ENCODE measurements at places on chromosomes 6 and 20.

DNA sequence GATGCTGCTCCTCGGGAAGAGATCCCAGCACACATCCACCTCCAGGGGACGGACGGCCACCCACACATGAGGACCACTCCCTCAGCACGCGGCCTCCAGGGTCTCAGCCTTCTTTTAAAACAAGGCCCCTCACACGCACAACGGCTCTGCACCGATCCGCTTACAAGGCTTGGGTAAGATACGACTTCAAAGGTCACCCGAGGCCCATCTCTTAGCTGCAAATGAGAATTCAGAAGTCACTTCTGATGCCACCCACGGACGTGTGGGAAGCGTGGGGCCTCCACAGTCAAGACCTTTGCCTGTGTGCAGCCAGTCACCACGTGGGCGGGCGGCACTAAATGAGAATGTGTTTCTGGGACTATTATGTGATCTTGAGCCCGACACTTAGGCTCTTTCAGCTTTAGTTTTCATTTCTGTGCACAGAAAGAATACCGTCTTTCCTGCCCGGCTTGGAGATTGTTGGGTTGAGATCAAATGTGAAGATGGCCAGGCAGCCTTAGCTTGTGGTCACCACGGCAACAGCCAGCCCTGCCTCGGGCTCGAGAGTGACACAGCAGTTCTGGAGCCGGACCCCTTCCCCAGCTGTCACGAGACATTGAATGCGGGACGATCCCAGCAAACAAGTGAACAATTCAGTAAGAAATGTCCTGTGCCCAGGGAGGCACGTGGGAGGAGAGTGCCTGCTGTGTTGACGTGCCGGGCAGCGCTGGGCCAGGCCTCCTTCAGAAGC, 91.6 kb downstream of the RAMACL start:
- DNase-seq: no peak

GRCh38 chr20:32553618-32554017, 31.5 kb downstream of the NOL4L start:
- no peak for DNase-seq

DNA sequence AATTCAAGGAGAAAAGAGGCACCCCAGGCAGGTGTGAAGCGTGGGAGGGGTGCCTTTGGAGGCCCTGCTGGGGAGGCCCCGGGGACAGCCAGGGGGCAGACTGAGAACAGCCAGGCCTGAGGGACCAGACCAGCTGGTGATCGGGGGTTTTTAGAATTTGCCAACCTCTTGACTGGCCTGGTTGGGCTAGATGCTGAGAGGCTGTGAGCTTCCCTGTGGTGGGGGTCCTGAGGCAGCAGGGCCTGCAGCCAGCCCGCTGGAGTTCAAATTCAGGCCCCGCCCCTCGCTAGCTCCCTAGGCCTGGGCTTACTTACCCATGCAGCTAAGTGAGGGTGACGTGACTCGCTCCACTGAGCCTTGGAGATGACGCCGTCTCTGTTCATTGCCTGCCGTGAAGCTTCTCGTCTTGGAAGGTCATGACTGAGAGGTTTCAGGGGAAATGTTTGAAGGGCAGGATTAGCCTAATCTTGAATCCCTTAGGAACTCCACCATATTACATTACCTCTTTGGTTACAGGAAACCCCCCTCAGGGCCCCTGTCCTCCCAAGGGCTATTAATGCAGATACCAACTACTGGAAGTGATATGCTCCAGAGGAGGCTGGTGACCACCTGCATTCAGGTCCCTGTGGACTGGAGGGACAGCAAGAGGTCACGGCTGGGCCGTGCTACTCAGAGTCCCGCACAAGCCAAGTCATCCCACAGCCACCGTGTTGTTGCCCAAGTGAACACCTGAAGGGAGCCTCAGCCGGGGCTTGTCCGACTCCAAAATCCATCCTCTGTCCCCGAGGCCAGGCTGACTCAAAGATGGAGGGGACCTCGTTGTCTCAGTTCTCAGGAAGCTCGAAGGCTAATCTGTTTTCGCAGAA, 73.9 kb upstream of the DUSP22 start:
- DNase-seq: no peak

DNA sequence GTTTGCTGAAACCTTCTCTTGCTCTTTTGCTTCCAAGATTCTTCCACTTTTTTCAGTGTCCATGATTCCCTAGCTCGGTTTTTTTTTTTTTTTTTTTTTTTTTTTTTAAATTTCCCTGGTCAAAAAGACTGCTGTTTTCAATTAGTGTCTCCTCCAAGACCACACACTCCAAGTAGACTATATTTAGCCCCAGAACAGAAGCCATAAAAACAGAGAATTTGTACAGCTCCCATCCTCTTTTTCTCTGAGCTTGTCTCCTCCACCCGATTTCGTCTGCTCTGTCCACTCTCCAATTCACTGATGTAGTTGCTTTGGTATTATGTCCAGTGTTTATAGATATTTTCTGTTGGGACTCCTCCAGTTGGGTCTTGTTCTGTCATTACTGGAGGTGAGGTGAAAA, 37.6 kb downstream of the RSPH3 start:
- DNase-seq: no peak

DNA sequence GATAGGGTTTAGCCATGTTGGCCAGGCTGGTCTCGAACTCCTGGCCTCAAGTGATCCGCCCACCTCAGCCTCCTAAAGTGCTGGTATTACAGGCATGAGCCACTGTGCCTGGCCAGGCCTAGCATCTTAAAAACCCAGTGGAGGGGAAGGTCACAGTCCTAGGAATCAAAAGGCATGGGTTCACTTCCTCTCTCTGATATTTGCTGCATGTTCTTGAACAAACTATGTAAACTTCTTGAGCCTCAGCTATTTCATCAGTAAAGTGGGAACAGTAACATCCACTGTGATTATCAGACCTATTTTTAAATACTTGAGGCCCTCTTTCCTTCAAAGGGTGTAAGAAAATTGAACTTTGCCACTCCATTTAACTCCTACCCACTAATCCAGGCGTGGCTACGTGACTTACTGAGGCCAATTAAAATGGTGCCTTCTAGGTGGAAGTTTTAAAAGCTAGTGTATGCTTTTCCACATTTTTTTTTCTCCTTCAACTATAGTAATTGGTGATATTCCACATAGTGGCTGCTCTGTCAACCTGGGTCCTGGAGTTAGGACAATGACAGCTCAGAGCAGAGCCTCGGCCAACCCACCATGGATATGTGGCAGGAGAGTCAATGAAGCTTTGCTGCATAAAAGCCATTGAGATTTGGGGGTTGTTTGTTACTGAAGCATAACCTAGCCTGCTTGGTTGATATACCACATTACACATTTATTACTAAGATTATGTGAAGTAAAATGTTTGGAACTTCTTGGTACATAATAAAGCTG, 32.2 kb upstream of the IER3 start:
- DNase-seq: no peak

DNA sequence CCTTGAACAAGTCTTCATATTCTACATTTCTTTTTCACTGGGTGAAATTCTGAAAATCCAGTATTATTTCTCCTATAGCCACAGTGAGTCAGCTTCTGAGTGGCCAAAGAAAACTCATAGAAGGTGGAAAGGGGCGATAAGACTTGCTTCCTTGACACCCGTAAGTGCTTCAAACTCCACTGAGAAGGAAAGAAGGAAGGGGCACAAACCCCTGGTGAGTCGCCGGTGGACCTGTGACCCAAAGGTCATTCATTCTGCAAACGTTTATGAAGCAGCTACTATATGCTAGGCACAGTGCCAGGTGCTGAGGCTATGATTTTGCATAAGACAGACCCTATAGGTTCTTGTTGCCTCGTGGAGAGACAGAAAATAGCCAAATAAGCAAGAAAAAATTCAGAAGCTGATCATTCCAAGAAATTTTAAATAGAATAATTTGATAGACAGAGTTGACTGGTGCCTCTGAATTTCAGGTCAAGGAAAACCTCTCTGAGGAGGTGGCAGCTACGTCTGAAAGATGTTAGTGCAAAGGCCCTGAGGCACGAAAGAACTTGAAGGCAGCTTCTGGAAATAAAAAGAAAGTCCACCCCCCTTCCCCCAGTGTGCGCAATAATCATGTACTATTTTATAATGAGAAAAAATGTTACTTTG, 118.2 kb downstream of the CD24 start:
- DNase-seq: no peak

- DNase-seq: no peak
Observed at GRCh38 chr6:56759521-56759920, 116.8 kb upstream of the DST start.

Data from stimulated activated CD8-positive, alpha-beta memory T cell treated with anti-CD3 and anti-CD28 coated beads, Interleukin-7, amount 100 ng/mL, for 1 hour (primary cell).